Stimulated activated CD4-positive, alpha-beta T cell treated with anti-CD3 and anti-CD28 coated beads, Interleukin-15, amount 100 ng/mL, for 1 hour (primary cell): ENCODE measurements at places on chromosomes 11 and 22.

- no peak for DNase-seq
Observed at GRCh38 chr22:42997582-42998090, 17.3 kb downstream of the PACSIN2 start.

DNA sequence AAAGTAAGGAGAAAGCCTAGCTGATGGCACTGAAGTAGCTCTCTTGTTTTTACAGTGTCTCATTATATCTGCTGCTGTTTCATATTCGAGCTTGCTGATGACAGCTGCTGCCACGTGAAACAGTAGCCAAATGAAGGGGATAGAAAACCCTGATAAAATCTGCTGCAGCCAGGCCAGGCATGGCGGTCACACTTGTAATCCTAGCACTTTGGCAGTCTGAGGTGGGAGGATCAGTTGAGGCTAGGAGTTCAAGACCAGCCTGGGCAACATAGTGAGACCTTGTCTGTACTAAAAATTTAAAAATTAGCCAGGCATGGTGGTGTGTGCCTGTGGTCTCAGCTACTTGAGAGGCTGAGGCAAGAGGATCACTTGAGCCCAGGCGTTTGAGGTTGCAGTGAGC, 13.4 kb downstream of the IFT46 start:
- DNase-seq, result no peak

DNA sequence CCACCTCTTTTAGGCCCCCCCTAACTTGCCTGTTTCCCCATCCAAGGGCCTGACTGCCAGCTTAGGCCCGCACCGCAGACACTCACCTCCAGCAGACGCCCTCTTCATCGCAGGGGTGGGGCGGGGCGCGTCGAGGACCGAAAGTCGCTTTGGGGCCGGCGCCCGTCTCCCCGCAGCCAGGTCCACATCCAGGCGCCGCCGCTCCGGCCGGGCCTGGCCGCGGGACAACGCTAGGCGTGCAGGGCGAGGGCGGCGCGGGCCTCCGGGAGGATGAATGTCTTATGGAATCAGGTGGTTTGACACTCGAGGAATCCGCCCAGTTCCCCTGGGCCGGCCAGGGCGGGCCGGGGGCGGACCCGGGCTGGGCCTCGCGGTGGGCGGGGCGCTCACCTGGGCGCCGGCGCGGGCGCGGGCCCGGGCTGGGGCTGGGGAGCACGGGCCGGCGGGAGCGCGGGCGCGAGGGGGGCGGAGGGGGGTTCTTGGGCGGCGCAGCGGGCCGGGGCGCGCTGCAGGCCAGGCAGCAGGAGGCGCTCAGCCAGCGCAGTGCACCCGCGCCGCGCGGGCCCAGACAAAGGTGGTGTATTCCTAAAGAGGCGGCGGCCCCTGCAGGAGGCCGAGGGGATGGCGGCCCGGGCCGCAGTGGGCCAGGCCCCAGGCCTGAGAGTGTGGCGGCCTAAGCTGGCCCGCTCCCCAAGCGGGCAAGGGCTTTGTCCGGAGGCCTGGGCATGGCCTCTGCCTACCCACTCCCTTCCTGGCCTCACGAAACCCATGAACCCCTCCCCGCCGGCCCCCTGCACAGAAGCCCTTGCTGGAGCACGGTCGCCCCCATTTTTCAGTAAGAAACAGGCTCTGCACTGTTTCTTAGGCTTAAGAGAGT, 177.6 kb downstream of the IGLL1 start:
- DNase-seq, result peak; percentile 26

- DNase-seq, result no peak
Observed at GRCh38 chr11:104151404-104152204, 12.3 kb downstream of the PDGFD start.

DNA sequence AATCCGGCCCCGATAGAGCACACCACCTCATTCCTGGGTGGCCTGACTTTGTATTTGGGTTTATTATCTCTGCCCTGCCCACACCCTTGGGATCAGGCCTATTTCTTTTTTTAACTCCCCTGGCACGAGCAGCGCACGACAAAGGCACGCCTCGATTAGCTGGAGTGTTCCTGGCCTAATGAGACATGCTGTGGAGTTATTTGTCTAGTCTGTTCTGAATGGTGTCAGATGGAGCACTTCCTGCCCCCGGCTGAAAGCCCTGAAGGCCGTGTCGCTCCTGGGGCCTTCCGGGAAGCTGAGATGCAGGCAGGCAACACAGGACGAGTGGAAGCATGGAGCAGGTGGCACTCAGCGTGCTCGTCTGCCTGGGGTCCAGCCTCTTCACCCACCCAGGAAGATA, 47.1 kb downstream of the LARGE1 start:
- no peak for DNase-seq

- DNase-seq, result no peak
Observed at GRCh38 chr11:112685111-112685510, 276.1 kb upstream of the NCAM1 start.

DNA sequence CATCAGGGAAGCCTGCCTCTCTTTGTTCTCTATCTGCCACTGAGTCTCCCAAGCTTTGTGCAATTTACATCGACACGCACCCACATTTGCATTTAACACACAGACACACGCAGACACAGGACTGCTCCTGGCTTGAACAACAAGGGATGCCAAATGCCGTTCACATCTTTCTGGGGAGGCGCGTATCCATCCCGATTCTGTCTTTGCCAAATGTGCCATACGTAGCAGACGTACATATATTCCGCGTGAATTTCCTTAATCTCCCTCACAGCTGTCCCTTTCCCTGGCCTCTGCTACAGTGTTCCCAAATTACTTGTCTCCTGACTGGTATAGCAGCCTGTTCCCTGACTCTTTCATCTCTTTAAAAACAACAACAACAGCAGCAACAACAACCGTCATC, 409.5 kb downstream of the MIAT start:
- DNase-seq, result no peak

DNA sequence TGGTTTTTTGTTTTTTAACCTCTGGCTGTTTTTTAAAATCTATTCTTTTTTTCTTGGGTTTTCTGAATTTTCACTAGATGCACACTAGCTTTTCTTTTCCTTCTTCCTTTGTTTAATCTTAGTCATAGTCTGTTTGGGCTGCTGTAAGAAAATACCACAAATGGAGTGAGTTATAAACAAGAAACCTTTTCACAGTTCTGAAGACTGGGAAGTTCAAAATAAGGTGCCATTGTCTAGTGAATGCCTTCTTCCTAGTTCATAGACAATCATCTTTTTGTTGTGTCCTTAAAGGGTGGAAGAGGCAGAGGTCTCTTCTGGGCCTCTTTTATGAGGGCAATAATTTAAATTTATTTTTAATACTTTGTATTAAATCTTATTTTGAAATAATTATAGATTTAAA, 532.9 kb upstream of the ANO5 start:
- no peak for DNase-seq

- DNase-seq, result no peak
Observed at GRCh38 chr11:100593291-100593690, 93.8 kb upstream of the ARHGAP42 start.

DNA sequence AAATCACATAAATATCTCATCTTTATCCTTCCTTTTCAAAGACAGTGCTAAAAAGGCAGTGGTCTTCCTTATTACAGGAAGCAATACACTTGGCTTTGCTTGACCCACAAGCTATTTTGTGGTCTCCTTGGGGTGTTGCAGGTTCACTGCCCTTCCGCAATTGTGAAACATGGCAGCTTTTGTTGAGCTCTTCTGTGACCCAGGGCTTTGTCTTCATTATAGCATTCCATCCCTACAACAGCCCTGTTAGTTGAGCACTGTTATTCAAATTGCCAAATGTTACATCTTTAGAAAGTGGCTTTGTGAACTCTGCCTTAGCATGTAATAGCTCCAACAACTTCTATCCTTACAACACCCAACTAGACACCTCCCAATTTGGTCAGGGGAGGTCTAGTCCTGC, 107.1 kb downstream of the OPCML start:
- DNase-seq, result no peak

DNA sequence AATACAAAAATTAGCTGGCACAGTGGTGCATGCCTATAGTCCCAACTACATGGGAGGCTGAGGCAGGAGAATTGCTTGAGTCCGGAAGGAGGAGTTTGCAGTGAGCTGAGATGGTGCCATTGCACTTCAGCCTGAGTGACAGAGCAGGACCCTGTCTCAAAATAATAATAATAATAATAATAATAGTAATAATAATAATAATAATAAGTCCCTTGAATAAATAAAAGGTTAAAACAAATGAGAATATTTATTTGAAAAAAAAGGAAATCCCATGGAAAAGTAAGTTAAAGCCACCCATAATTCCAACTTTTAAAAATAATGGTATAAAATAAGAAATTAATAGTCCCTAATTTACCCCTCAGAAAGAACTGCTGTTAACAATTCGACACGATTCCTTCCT, 10.0 kb upstream of the NAV2 start:
- DNase-seq, result no peak

GRCh38 chr11:776561-777287, 563 bp downstream of the GATD1 start:
- DNase-seq, result no peak

- no peak for DNase-seq
Observed at GRCh38 chr11:5689551-5689983, at the start of gene TRIM22. TSS of gene TRIM22 (plus strand) at chr11:5689790. CDS start at chr11:5696233, 6,443 bp downstream.

- DNase-seq, result no peak
Observed at GRCh38 chr11:75347781-75348566, 3.5 kb downstream of the ARRB1 start.

DNA sequence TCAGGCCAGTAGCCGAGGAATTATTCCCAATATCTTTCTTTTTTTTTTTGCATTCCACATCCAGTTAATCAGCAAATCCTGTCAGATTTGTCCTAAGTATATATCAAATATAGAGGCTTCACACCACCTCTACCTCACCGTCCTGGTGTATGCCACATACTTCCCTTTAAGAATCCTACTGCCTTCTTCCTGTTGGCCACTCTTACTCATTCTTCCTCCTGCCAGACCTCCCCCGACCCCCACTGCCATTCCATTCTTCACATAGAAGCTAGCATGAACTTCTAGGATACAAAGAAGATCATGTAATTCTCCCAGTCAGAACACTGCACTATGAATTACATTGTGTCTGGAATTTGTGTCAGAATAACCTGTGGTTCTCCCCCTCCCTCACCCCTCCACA, 89.5 kb downstream of the TRIM44 start:
- DNase-seq, result no peak

GRCh38 chr11:45615182-45615792, 50.1 kb downstream of the CHST1 start:
- DNase-seq, result no peak

- DNase-seq, result no peak
Observed at GRCh38 chr11:74011360-74012073, 2.6 kb upstream of the UCP3 start.

- DNase-seq, result no peak
Observed at GRCh38 chr22:40374567-40374966, 4.2 kb downstream of the SGSM3 start.

- DNase-seq, result no peak
Observed at GRCh38 chr22:28440592-28441390, 238.8 kb downstream of the TTC28 start.

DNA sequence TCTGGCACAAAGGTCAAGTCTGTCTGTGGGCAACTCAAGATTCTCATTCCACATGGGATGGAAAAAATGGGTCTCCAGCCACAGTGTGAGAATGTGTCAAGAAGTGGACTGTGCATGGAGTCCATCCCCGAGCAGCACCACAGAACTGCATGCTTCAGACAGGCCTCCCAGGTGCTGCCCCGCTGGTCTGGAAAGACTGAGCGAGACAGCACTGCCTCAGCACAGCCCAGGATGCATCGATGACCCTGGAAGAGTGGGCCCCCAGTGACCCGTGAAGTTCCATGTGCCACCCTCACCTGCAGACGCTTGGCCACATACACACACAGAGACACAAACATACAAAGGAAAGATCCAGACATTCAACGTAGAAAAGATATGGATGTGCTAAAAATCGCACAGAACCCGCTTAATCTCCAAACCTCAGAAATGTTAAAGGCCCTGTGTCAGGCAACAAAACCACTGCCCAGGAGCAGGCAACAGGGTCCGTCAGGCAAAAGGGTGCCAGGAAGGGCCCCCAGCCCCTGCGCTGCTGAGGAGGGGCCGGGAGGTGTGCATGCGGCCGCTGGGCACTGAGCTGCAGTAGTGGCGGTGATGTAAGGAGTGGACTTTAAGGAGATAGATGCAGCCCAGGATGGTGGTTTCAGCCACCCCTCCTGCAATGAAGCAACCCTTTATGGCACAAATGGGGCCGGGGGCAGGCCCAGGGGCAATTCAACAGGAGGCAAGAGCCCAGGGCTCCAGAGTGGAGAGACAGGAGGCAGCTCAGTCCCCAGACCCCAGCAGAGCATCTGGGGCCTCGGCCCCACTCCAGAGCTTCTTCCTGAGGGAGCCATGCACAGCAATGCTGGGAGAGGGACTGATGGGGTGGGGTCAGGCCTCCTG, 84.7 kb downstream of the DGCR2 start:
- no peak for DNase-seq

DNA sequence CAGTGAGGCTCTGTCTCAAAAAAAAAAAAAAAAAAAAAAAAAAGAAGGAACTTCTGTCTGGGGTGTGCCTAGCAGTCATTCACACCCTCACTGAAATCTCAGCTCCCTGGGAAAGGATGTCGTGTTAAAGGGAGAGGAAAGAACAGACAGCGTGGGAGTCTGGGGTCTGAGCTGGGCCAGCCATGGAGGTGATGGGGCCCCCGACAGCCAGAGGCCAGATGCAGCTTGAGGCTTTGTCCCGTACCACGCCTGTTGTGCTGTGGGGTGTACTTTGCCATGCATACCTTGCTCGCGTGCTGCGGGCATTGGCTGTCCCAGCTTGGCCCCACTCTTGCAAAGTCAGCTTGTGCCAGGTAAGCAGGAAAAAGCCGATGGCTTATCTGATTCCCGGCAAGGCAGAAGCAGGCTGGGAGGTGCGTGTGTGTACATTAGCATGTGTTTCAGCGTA, 4.6 kb downstream of the SYT12 start:
- DNase-seq, result no peak

DNA sequence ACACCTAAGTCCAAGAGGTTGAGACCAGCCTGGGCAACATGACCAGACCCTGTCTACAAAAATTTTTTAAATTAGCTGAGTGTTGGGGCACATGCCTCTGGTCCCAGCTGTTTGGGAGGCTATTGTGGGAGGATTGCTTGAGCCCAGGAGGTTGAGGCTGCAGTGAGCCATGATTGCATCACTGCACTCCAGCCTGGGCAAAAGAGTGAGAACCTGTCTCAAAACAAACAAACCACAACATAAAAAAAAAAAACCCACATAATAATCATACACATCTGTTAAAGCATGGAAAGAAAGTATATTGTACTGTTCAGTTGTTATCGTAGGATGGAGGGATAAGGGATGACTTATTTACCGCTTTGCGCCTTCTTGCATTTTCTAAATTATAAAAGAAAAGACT, 35.9 kb upstream of the GRK2 start:
- DNase-seq, result no peak

GRCh38 chr11:12140186-12140793, 29.9 kb downstream of the MICAL2 start:
- DNase-seq, result no peak
